Left ventricle myocardium inferior (tissue), 1 donor: ENCODE measurements at places on chromosomes 1 and 21. TPM values are rescaled to one million over a fixed set of nuclear protein-coding genes. Genes with fewer than 3 reads are reported as not detected.

C1QC gene
- total RNA-seq = 76.6 TPM

- no peak for DNase-seq
Observed at GRCh38 chr1:76802094-76802493, 65.2 kb upstream of the ST6GALNAC5 start.

DNA sequence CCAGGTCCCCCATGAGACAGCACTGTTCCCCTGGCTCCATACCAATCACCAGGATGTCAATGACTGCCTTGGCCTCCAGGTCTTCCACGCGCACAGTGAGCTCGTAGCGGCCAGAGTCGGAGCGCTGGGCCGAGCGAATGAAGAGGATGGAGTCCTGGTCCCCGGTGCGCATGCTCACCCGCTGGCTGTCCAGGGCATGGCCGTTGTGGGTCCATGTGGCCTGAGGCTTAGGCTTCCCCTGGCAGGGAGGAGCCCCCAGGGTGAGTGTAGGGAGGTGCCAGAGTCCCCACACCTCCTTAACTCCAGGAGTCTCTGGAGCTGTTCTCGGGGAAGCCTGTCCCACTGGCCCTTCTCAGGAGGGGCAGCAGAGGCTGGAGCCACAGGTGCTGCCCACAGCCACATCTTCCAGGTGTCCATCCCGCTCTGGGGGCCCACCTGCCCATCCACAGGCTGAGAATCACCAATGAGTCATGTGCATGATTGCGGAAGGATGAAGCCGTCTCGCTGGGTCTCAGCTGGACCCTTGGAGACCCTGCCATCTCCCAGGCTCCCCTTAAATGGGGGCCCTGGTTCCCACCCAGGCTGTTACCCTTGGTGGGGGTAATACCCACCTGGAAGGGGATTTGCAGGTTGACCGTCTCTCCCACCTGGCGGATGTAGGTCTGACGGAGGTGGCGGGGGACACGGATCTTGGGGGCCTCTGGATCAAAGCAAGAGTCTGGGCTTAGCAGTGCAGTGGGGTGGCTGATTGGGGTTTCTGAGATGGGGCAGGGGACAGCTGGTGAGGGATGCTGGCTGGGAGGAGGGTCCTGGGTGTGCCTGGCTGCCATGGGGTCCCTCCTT, 4.1 kb downstream of the MYBPH start:
- no peak for DNase-seq

DNA sequence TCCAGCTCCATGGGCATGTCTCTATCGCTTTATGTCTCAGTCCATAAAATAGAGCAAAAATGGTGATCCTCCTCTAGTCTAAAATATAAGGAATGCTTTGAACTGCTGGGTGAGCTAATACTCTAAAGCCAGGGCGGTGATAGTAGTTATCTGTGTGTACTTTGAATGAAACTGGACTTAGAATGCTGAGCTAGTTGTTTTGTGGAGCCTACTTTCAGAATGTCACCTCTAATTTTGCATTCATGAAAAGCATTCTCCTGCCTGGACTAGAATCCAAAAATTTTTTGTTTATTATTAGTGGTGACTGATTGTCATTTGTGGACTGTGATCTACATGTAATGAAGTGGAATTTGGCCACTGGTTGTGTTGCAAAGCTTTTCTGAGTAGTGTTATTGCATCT, 241.6 kb upstream of the C1orf105 start:
- DNase-seq = no peak

GRCh38 chr21:41250519-41250918, 66.1 kb upstream of the FAM3B start:
- DNase-seq = no peak

- DNase-seq = no peak
Observed at GRCh38 chr1:109996476-109996875, 11.9 kb downstream of the AHCYL1 start.

DNA sequence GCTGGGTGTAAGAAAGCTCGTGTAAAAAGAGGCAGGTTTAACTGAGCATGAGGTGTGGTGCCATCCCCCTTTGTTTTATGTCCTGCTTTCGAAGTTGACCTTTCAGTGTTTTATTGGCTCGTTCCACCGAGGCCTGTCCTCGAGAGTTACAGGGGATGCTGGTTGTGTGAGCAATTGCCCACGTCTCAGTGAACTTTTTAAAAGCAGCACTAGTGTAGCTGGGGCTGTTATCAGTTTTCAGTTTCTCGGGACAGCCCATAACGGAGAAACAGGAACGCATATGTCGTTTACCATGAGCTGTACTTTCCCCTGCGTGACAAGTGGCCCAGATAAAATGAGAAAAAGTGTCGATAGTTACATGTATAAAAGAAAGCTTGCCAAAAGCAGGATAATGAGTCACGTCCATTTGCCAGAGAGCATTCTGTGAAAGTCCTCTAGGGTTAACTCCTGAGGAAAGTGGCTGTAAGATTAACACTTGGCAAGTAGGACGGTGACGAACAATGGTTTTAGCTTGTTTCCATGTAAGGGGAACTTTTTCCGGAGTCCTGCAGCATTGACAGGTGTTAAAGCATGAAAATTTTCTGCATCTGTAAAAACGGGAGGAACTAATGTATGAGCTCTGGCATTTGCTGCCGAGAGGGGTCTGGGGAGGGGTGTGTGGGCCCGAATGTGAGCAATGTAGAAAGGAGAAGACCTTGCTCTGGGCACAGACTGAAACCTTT, 7.8 kb upstream of the LRRC47 start:
- no peak for DNase-seq

CYP4Z1 gene
- 0.71 TPM for total RNA-seq

LYPLA2 gene
- total RNA-seq = 26.2 TPM

LCK gene
- 0.63 TPM for total RNA-seq

- DNase-seq = no peak
Observed at GRCh38 chr1:18927654-18928272, 25.4 kb upstream of the ALDH4A1 start.

- no peak for DNase-seq
Observed at GRCh38 chr1:214422137-214422671, 129.2 kb downstream of the PTPN14 start.

VASH2 gene
- 1.2 TPM for total RNA-seq

MSH4 gene
- total RNA-seq = 0.25 TPM

DNA sequence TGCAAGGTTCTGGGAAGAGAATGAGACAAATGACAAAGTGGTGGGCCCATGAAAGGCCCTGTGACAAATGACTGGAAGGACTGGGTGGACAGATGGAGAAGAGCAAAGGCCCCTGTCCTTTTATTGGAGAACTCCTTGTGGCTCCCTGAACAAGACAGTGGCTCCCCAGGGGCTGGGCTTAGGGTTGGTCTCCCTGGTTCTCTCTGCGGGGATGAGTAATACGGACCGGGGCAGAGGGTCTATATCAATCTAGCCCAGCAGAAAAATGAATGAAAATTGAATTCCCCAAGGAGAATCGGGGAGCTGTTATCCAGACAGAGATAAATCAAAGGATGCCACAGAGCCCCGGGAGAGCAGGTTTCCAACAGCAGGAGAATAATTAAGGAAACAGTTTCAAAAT, 5.2 kb upstream of the LHX4 start:
- no peak for DNase-seq

GRCh38 chr1:11474826-11475225, 4.1 kb upstream of the DISP3 start:
- DNase-seq = no peak

CFHR3 gene
- total RNA-seq = not detected

DNA sequence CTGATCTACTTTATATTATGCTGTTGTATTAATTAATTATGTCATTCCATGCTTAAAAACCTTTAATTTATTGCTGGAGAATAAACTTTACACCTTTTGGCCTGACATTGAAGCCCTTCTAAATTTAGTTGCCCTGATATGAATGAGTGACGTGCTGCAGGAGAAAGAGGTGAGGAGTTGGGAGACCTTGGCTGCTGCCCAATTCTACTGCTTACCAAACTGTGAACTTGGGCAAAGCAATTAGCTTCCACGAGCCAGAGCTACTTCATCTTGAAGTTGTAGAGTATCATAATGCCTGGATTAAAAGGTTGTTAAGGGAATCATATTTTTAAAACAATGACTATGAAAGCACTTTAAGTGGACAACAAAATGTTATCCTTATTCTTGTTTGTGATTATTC, 126.8 kb upstream of the DEPDC1 start:
- DNase-seq = peak; percentile 47

INTS7 gene
- total RNA-seq = 9.5 TPM

KRTAP19-1 gene
- total RNA-seq = not detected

DNA sequence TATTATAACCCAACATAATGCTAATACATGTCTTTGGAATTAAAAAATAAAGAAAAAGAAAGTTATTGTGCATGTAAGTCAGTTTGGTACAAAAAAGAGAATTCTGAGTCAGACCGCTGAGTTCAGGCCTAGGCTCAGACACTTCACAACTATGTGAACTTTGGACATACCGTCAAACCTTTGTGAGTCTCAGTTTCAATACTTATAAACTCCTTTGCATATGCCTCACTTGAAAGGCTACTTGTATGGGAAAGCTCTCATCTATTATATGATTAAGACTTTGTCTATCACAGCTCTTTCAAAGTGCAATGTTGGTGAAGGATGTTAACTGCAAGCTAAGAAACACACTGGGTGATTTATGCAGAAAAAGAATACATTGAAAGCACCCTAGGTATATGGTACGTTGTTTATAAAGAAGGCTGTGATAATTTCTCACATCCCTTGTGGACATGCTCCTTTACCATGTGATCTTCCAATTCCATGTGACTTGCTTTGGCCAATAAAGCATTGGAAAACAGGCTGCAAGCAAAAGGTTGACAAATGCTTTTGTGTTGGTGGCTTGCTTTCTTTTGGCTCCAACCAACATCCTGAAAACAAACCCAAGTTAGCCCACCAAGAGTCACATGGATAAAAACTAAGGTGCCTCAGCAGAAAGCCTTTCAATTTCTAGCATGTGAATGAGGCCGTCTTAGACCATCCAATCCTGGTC, 49.6 kb downstream of the INTS7 start:
- DNase-seq = no peak

GRCh38 chr1:232754930-232755329, 50.3 kb upstream of the MAP10 start:
- no peak for DNase-seq

- DNase-seq = no peak
Observed at GRCh38 chr1:185104083-185104482, 52.7 kb downstream of the TRMT1L start.

DNA sequence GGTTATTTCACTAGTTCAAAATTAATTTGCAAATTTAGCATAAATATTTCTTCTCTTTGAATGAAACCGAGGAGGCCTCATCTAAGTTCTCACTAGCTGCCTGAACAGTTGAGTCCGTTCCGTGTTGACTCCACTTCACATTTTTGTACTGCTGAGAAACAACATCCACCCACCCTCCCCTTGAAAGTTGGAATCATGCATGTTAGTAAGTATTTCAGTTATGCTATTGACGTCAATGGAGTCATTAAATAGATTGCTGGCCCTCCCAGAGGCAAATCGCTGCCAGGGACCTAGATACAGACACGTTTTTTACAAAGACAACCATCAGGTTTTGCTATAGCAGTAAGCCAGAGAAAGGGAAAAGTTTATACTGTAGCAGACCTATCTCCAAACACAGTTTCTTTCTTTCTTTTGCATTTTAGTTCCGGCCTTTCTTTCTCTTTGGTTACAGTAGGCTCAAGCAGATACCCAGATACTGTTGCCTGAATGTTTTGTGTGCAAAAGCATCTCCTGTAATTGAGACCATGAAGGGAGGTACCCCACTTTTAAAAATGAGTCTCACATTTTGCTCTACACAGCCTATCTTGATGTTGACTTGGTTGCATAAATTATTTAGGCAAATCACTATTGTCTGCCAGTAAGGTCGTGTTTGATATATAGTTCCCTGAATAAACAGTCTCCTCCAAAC, 262.6 kb upstream of the SGIP1 start:
- peak; percentile 79 for DNase-seq

MEX3A gene
- total RNA-seq = 0.16 TPM

- no peak for DNase-seq
Observed at GRCh38 chr1:7614576-7615074, 156.5 kb upstream of the VAMP3 start.

GRCh38 chr1:211145944-211146343, 12.0 kb upstream of the KCNH1 start:
- no peak for DNase-seq

DNA sequence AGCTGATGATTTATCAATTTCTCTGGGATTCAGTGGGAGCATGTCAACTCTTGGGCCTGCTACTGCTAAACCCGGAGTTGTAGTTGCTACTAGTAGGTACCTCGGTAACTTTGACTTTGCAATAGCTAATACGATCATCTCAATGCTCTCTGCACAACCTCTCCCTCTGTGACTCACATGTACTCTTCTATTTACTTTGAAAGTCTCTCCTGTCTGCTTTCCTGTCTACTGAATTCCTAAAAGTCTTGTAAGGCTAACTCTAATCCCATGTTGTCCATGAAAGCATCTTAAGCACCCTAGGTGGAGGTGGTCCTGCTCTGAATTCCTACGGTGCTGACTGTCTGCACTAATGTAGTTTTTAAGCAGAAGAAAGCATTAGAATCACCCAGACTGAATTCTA, 29.3 kb downstream of the SLC9C2 start:
- no peak for DNase-seq

- DNase-seq = no peak
Observed at GRCh38 chr21:31530364-31530763, 129.1 kb upstream of the SOD1 start.

DNA sequence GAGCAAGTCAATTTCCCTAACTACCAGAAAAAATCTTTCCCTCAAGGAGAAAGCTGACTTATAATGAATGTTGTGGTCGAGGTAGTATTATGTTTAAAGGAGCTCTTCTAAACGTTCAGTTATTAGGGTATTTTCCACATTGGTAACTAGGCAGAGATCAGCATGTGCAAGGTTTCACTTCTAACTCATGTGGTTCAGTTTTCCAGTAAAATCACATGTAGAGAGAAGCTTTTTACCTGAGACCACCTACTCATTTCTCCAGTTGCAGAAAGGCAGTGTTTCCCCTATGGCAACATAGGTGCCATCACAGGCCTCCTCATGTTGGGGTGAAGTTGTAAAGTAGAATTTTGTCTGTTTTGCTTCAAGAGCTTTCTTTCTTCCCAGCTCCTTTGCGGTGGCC, 23.7 kb downstream of the IL23R start:
- DNase-seq = no peak

CADM3 gene
- 3.7 TPM for total RNA-seq

DNA sequence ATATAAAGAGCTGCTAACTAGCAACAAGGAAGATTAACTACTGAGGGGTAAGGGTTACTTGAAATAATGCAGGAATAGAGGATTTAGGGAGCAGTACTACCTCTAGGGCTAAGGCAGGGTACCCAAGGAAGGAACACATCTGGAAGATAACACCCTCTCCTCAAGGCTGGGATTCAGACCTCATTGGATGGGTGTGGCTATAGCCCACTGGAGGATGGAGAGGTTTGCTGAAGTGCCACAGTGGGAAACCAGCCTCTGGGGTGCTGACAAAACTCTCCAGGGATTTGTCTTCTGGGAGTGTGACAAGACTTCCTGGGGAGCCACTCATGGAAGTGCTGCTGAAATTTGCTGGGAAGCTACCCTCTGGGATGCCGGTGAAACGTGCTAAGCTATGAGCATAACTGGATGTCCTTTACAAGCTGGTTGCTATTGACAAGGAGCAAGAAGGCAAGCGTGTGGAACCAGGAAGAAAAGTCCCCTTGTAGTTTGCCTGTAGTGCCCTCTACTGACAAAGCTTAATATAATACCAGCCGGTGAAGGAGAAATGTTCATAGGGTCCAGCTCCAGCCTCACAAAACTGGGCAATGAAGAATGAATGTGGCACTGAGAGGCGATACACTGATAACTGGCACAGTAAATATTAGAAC, 122.8 kb upstream of the USP24 start:
- no peak for DNase-seq
